ENCODE measurements at places on chromosomes 3 and 15. TPM values are rescaled to one million over a fixed set of nuclear protein-coding genes. Genes with fewer than 3 reads are reported as not detected.

DNA sequence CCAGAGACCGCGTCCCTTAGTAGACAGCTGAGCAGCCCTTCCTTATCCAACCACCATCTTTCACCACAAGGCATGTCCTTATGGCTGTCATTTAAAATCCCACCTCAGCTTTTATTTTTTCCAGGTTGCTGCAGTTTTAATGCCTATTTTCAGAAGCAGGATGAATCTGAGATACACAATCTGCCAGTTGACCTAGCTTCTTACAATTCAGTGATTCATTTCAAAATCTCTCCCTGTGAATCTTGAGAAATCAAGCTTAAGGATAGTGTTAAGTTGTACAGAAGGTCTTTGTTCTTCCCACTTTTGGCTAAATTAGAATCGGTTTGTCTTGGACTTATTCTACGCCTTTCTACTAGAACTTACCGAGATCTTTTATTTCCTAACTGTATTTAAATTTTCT is 522.3 kb upstream of the CFAP20DC start:
- DNase-seq: no peak

DNA sequence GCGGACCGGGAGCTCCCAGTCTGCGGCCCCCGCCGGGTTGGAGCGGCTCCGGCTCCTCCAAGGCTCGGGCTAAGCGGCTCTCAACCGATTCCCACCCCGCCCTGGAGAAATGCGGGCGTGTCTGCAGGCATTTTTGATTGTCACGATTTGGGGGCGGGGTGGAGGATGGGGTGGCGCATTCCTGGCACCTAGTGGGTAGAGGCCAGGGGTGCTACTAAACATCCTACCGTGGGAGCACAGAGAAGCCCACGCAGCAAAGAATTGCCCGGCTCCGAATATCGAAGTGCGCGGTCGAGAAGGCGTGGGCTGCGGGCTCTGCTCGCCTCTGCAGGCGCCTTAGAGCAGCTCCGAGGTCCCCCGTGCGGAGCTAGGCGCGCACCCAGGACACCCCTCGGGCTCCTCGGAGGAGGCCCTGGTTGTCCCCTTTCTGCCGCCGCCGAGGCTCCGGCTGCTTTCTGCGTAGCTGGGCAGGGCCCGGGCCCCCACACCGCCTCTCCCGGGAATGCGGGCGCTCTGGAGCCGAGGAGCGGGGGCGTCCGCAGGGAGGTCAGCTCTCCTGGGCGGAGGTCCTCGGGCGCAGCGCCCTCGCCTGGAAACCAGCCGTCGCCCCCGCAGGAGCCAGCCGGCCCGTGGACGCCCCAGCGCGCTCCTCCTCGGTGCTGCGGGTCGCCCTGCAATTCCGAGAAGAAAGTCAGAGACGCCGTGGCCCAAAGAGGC is 16.5 kb upstream of the LAMP3 start:
- no peak for DNase-seq

DNA sequence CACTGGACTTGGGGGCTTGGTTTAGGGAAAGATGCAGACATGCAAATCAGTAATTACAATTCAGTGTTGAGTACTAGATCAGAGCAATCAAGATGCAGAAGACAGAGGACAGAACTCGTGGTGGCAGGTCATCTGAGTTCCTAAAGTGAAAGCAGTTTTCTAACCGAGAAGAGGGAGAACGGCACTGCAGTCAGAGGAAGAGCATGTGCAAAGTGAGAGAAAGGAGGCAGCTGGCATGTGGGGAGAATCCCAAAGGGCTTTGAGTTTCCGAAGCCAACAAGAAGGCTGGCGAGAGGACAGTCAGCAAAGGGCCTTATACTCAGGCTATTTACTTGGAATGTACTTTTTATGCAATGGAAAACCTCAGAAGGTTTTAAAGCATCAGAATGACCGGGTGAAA is 87.0 kb downstream of the ANP32A start:
- no peak for DNase-seq

GRCh38 chr3:16079519-16079918 is 95.0 kb upstream of the GALNT15 start:
- DNase-seq: no peak

GRCh38 chr3:16301507-16301906 is 36.5 kb downstream of the OXNAD1 start:
- no peak for DNase-seq

DNA sequence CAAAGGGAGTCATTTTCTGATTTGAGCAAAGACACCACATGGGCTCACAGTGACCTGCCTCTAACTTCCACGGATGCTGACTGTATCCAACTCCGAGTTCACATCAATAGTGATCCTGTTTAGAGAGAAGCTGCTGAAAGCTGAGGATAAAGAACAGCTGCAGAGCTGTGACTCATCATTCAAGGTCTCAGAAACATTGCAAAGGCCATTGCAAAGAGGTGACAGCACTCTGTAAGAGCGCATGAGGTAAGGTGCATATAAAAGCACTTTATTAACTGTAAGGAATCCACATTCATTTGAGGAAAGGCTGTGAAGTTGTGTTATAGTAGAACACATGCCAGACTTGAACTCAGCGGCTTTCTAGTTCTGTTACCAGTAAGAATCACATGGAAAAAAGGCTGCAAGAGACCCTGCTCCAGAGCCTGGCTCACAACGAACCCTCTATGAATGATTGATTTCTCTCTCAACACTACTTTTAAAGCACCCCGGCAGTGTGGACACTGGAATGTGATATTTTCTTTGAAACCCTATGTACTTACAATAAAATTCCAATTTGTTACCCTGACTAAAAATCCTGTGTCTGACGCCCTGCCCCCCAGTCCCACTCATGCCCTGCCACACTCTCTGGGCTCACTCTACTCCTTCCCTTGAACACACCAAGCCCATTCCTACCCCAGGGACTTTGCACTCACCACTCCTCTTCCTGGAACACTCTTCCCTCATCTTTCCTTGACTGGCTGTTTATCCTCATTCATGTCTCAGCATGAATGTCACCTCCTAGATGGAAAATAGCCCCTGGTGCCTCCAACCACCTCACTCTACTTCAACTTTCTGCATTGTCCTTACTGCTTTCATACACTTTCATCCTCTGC is 111.2 kb downstream of the LSM3 start:
- DNase-seq: no peak

DNA sequence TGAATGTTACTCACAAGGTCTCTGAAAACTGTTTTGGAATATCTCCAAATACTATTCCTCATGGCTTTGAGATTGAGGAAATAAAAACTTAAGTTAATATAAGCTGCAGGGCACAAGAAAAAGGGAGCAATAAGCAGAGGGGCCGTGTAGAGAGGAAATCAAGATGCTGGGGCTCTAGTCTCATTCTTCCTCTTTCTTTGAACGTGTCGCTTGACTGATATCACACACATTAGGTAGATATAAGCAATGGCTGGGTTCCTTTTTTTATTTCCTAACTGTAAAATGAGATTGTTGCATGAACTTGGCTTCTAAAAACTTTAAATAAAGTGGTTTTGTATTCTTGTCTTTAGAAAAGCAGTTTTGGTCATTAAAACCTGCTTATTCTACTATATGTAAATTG is 326.7 kb upstream of the ROPN1 start:
- DNase-seq: no peak

GRCh38 chr3:26280517-26280916 is 342.1 kb upstream of the LRRC3B start:
- no peak for DNase-seq

DNA sequence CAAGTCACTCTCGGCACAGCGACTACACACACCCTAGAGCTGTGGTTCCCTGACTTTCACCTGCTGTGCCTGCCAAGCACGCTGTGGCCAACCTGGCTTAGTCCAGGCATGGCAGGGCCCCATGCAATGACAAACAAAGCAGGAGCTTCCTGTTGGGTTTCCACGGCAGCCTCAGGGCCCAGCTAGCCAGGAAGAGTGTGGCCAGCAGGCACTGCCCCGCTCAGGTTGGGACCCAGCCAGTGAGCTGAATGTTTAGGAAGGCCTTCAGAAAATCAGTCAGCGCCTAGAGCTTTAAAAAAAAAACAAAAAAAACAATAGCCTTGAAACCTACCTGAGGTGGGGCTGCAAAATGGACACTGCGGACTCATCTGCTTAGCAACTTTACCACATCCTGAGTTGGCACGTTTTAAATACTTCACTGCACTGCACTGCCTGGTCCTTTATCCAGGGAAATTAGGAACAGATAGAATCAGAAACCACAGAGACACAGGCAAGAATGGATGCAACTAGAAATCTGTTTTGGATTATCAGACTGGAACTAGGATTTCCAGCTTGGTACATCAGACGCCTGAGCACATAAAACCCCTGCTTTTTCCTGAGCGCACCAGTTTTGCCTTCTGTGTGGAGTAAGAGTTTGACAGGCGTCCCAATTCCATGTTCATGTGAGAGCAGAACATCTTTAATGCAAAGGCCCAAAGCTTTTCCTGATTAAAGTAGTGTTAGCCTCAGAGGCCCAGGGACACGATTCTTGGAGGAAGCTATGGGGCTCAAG is 36.2 kb upstream of the LDHAL6B start:
- DNase-seq: no peak

DNA sequence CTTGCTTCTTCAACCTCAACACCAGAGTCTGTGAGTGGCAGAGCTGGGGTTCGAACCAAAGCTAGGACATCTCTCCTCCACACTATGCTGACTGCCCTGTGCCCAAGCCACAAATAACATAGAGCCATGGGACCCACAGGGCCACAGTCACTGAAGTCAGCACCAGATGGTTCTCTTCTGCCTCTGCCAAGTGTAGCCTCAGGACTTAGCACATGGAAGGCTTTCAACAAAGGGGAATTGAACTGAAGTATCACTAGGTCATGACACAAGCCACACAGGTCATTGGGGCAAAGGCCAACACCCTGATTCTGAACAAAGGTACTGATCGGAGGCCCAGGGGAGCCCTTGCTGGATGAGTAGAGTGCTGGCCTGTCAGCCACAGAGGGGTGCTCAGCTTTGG is 83.6 kb downstream of the BDH1 start:
- DNase-seq: no peak

GRCh38 chr3:42376344-42376798 is 34.0 kb downstream of the LYZL4 start:
- no peak for DNase-seq

GRCh38 chr15:41530363-41530956 is 13.6 kb downstream of the RPAP1 start:
- no peak for DNase-seq

The C3orf85 gene
- not detected for total RNA-seq

The SCN11A gene
- total RNA-seq: not detected
